ENCODE measurements at places on chromosomes 1 and 21.

- DNase-seq: no peak
These were observed 348.8 kb downstream of the RYR2 start for GRCh38 chr1:237390823-237391222.

- peak; percentile 37 for DNase-seq
These were observed 16.2 kb downstream of the LAPTM5 start for GRCh38 chr1:30741239-30741894.

- no peak for DNase-seq
These were observed 31.8 kb downstream of the KCNK2 start for GRCh38 chr1:215114154-215114933.

- DNase-seq: peak; percentile 60
These were observed 30.6 kb upstream of the CTPS1 start for GRCh38 chr1:40948741-40949443.

DNA sequence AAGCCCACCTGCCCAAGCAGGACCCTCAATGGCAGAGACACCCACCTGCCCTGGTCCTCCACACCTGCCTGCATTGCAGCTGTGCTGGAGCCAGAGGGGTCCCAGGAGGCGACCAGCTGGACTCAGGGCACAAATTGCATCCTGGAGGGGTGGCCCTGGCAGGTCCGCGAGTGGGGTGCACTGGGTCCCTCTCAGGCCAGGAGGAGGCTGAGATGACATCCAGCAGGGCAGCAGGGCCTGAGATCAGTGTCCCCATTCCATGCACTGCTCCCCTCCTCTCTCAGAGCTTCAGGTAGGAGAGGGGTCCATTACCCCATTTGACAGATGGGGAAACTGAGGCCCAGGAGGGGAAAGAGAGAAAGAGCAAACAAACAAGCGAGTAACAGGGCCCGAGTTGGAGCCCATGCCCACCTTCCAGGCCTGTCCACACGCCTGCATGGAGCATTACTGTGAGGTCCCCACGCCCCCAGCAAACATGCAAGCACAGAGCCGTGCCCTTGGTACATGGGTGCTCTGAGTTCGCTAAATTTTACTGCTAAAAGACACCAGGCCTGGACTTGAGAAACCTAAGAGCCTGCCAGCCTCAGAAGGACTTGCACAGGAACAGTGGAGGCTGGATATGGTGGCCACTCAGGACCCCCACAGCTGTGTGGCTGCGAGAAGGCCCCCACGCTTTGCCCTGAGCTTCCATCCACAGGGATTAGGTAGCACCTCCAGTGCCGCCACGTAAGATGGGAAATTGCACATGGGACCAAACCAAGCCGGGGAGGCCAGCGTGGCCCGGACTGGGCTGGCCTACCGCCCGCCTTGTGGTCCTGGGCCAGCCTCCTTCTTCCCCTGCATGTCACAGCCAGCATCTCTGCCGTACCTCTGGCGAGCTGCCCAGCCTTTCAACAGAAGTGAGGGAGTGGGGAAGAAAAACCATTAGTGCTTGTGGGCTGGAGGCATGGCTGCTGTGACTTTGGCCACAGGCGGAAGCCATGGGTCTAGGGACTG lies 7.4 kb downstream of the WNT3A start:
- DNase-seq: no peak

GRCh38 chr1:209926045-209926444 lies 12.0 kb upstream of the SYT14 start:
- DNase-seq: peak; percentile 93

- no peak for DNase-seq
These were observed 150.5 kb downstream of the LRIG2 start for GRCh38 chr1:113223546-113223945.

GRCh38 chr1:161229896-161230295 lies 4.0 kb downstream of the TOMM40L start:
- DNase-seq: no peak

- DNase-seq: no peak
These were observed 172.8 kb upstream of the IRF2BP2 start for GRCh38 chr1:234782791-234783190.

DNA sequence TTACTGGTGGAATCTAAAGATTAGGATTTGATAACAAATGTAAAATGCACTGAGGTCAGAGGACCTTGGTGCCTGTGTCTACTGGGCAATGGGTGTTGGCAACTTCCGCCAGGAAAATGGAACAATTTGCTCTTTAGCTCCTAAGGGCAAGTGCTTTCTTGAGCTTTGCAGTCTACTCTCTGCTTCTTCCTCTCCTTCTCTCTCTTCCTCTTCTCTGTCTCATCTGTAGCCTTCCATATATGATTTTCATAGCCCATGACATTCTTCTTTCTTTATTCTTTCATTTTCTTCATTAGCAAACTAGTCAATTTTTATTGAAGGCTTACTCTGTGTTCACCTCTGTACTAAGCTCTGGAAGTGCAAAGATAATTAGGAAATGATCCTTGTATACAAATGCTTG lies 35.5 kb downstream of the OVGP1 start:
- DNase-seq: no peak

DNA sequence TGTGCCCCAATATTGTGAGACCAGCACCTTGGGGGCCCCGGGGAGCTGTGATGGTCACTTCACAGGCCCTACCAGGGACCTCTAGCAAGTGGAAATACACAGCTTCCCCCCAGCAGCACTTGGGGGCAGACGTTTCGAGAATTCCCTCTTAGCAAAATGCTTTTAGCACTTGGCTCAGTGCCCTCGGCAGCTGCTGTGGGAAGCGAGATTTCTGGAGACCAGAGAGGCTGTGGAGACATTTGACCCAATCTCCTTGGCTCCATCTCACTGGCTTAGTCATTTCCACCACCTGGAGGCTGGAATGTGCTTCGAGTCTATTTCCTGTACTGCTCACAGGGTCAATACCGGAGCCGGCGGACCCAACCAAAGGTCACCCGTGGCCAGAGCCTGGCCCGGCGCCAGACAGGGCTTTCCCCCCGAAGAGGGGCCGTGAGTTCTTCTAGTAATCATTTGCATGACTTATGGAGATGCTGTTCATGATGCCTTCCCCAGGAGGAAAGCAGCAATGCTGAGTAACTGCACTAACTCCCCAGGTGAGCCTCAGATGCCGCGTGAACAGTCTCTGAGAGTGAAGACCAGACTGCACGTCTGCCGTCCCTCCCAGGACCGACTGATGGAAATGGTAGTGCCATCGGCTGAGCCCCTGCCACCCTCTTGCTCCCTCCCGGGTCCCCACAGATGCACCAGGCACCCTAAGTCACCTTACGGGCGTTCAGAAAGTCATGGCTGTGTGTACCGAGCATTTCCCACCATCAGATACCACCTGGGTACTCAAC lies 4.4 kb upstream of the C2CD2 start:
- no peak for DNase-seq

GRCh38 chr21:38268864-38269575 lies 12.2 kb downstream of the KCNJ15 start:
- DNase-seq: no peak

DNA sequence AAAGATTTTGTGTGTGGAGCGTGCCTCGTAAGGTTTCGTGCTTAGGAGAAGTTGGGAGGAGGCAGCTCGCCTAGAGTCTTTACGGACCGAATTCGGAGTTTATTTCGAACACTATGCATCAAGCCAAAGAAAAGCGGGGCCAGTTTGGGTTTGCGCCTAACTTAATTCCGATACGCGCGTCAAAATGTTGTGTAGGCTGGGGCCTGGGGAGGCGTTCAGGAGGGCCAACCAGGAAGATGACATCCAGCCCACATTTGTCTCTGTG lies 6.4 kb downstream of the FOXD2 start:
- DNase-seq: no peak

GRCh38 chr1:184622136-184622823 lies 132.4 kb downstream of the EDEM3 start:
- peak; percentile 76 for DNase-seq

DNA sequence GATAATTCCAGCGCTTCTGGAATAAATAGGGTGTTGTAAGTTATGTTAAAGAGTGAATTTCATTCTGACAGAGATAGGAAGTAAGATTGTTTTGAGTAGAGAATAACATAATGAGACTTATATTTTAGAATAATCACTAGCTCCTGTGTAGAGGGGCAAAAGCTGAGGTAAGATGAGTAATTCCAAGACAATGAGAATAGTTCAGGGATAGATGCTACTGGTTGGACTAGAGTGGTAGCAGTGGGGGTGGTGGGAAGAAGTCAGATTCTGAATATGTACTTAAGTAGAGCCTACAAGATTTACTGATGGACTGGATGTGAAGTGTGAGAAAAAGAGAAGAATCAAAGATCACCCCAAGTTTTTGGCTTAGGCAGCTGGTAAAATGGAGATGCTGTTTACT lies 23.3 kb upstream of the MOV10 start:
- DNase-seq: no peak

DNA sequence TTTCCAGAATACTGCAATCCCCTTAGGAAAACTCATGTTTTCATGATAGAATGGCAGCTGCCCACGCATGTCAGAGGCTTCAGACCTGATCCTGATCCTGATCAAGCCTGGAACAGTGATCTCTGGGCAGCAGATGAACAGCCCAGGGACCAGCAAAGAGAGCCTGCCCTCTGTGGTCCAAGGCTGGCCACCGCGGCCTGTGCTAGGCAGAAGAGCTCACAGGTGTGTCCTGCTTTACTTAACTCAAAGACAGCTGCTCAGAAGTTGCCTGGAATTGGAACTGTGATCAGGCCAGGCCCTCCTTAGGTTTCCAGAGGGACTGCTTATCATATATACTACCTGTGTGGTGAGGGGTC lies 21.2 kb upstream of the BCAR3 start:
- DNase-seq: no peak

GRCh38 chr1:170823120-170823519 lies 112.2 kb upstream of the MROH9 start:
- DNase-seq: no peak

- DNase-seq: no peak
These were observed 57.3 kb downstream of the MACF1 start for GRCh38 chr1:39261712-39262221.

DNA sequence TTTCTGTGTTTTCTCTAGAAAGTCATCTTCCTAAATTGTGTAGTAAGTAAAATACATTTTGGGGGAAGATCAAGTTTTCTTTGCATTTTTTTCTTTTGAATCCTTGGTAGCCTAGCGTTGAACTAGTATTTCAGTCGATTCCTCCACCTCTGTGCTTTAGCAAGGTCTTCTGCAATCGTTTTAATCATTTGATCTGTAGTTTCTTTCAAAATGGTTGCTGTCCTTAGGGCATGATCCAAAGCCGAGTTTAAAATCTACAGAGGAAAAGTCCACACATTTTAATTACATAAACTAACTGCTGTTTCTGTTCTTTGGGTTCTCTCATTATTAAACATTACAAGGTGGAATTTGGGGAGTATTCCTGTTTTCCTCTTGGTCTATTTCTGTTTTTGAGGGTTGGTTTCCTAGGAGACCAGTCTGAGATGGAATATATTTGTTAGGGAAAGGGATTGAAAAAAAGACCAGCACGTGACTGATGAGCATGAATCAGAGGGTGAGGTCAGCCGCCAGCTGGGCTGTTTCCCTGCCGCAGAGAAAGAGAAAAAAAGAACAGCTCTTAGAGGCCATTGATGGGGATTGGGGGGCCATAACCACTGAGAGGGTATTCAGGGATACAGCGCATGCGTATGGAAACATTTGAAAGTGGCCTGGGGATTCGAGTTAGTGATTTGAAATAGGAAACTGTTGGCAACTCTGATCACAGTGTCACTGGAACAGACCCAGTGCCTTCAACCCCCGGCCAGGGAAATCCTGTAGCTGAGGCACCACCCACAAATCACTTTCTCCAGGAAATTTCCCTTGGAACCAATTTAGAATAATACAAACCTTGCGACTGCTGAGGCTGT lies 40.6 kb downstream of the AKNAD1 start:
- peak; percentile 79 for DNase-seq

GRCh38 chr1:222023025-222023424 lies 281.1 kb upstream of the DUSP10 start:
- no peak for DNase-seq

GRCh38 chr1:76939050-76939816 lies 72.0 kb downstream of the ST6GALNAC5 start:
- DNase-seq: no peak

DNA sequence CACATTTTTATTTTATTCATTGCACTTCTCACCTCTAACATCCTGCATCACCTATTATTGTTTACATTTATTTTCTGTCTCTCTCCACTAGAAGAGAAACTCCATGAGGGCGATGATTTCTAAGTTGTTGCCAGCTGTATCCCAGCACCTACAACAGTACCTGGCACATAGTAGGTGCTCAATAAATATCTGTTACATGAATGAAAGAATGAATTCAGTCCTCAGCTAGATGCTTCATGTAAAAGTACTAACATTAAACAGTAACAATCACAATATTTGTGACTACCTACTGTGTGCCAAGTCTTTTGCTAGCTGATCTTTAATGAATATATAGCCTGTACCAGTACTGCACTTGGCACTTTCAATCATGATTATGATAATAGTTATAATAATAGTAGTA lies 3.0 kb downstream of the TAS1R2 start:
- DNase-seq: no peak

- DNase-seq: peak; percentile 63
These were observed 3.8 kb upstream of the RGSL1 start for GRCh38 chr1:182446033-182446669.

DNA sequence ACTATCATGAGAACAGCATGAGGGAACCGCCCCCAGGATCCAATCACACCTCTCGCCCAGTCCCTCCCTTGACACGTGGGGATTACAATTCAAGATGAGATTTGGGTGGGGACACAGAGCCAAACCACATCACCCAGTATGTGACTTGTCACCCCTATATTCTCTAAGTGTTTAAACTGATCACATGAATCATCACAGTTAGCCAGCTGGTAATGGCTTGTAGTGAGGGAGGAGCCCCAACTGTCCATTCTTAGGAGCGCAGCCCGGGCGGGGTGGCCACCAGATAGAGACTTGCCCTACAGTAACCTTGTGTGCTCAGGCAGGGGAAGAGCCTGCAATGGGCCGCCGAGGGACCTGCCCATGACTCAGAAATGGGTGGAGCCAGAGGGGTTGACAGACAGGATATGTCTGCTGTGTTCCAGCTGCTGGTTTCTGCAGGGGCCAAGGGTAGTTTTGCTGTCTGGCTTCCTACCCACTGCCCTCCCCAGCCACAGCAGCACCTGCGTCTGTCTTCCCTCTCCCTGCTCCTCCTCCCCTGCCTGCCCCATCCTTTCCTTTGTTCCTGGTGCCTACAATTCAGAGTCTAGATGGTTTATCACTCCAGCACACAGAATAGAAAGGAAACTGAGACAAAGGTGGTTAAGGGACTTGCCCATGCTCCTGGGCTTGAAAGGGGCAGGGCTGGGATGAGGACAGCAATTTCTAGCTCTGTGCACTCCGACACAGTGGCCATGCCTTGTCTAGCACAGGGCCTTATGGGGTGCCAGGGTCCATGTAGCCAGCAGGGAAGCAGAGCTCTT lies 9.2 kb downstream of the ABCG1 start:
- peak; percentile 77 for DNase-seq

- DNase-seq: no peak
These were observed 74.9 kb upstream of the ADGRL2 start for GRCh38 chr1:81725823-81726222.

Measured in DMS153 (cell line).